NCI-H226 (cell line): ENCODE measurements at places on chromosomes 7 and 10.
A peak's percentile ranks its signal among the peaks of the same experiment; 100 is the strongest.

GRCh38 chr10:98407017-98407743 is 7.8 kb downstream of the PYROXD2 start:
- no peak for DNase-seq

DNA sequence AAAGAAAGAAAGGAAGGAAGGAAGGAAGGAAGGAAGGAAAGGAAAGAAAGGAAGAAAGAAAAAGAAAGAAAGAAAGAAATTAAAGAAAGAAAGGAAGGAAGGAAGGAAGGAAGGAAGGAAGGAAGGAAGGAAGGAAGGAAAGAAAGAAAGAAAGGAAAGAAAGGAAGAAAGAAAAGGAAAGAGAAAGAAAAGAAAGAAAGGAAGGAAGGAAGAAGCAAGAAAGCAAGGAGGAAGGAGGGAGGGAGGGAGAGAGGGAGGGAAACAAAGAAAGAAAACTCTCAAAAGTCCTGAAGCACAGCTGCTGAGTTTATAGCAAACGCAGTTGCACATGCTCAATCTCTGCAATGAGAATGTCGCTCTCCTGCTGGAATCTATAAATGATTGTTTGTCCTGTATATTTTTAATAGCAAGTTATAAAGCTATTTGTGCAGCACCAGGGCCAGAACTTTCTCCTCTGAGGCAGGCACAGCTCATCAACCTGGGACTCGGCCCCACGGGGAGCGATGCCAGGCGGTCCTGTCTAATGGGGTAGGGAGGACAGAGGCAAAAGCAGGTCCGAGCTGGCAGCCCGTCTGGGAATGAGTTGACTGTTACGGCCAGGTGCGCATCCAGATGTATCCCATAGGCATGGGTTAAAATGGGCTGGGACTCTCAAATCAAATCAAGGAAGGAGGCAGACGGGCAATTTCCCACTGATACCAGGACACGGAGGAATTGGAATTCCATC is 118.0 kb upstream of the PFKP start:
- DNase-seq: no peak

GRCh38 chr7:36360244-36360643 is 29.4 kb upstream of the ANLN start:
- DNase-seq: no peak

DNA sequence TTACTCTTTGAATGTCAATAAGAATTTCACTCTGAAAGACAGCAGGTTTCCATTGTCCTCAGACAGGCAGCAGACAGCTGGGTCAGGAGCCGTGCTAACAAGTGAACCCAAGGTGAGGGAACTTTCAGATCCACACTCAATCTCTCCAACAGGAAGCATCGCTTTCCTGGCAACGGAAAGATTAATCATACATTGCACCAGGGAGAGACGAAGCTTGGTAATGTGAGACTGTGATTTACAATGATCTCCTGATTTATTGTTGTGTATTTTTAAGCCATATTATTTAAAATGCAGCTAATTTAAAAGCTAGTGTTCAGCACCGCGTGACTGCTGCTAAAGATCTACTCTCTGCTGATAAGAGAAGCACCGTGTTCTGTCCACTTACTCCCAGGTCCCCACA is 17.5 kb upstream of the NOM1 start:
- DNase-seq: peak; percentile 32

- DNase-seq: no peak
Observed at GRCh38 chr10:10722422-10722821, 295.2 kb upstream of the CELF2 start.

DNA sequence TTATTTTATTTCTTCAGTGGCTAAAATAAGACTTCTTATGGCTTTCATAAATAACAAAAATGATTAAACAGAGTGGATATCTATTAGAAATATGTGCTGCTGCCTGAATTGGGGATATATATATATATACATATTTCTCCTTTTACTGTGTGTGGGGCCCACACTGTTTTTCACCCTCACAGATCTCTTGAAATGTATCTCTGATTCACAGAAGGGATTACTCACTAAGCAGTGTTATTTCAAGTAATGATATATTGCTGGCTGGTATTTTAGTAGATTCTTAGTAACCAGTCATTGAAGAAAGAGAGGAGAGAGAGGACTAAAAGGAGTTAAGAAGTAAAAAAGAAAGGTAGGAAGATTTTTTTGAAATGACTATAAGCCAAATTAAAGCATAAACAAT is 308.6 kb upstream of the NRP1 start:
- peak; percentile 37 for DNase-seq
